Stimulated activated CD4-positive, alpha-beta T cell treated with anti-CD3 and anti-CD28 coated beads, TNF-alpha, amount 100 ng/mL, for 1 hour (primary cell): ENCODE measurements at places on chromosomes 12 and 14.

DNA sequence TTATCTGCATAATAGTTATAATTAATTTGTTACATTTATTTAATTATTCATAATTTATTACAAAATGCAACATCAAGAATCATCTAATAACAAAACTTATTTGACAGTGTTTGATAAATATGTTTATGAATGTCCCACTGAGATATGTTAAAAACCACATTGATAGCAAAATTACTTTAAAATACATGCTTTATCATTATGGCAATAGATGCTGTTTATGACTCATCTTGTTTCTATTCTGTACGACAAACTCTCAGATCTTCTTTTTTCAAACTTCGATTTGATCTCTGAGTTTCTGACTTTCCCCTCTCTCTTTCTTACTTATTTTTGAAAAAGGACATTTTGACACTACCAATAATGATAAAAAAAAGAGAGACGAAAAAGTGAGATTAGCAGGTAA lies 56.8 kb upstream of the LRRK2 start:
- no peak for DNase-seq

- DNase-seq: no peak
These were observed 140.1 kb upstream of the PARP11 start for GRCh38 chr12:4012977-4013968.

DNA sequence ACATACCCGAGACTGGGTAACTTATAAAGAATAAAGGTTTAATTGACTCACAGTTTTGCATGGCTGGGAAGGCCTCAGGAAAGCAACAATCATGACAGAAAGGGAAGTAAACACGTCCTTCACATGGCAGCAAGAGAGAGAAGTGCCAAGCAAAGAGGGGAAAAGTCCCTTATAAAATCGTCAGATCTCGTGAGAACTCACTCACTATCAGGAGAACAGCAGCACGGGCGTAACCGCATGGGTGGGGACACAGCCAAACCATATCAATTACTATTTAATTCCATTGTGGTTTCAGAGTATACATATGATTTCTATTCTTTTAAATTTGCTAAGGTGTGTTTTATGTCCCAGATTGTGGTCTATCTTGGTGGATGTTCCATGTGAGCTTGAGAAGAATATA lies 117.9 kb downstream of the SCAF11 start:
- DNase-seq: no peak

- no peak for DNase-seq
These were observed 193.9 kb downstream of the C12orf42 start for GRCh38 chr12:103301642-103302591.

DNA sequence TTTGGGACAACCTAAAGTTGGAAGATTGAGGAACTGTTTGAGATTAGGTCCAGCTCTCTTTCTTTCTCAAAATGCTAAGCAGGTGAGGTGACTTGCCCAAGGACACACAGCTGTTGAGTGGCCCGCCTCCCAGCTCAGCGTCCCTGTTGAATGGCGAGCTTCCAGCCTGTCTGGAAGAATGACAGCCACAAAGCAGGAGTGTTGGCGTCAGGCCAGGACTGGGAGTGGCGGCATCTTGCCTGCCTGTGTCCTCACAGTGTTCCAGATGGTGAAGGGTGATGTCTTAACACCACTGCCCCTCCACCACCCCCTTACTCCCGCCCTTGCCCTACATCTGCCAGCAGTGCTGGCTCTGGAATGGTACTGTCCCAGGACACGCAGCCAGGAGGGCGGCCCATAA lies 4.4 kb upstream of the CEBPE start:
- DNase-seq: no peak

DNA sequence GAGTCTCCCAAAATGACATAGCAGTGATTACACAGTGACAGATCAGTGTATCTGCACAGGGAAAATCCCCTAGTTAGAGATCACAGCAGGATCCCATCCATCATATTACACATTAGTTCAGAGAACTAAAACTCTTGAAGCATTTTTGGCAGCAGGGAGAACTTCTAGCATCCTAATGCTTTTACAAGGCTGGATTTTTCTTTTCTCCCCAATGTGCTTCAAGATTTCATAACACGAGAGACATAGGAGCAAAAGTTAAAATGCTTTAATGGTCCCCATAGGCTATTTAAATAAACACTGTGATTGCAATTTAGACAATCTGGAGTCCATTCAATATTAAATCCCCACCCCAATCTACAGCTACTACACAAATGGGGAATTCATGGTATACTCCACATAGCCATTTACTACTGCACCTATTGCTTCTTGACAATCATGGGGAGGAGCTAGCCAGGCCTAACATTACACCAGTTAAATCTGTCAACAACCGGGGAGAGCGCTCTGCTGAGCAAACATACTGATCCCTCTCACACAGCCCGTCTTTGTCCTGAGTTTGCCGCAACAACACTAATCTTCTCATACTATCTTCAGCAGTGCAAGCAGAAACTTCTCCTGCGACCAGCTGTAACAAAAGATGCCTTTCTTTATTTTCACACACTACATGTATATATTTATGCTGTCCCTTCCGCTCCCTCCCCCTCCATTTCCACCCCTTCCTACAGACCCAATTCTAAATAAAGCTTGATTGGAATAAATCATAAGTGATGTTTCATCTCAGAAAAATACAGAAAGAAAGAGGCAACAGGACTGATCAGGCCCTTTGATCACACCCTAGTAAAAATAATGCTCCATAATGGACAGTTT lies 120.3 kb upstream of the SOX5 start:
- no peak for DNase-seq

- no peak for DNase-seq
These were observed 6.4 kb downstream of the CINP start for GRCh38 chr14:102356280-102356679.

DNA sequence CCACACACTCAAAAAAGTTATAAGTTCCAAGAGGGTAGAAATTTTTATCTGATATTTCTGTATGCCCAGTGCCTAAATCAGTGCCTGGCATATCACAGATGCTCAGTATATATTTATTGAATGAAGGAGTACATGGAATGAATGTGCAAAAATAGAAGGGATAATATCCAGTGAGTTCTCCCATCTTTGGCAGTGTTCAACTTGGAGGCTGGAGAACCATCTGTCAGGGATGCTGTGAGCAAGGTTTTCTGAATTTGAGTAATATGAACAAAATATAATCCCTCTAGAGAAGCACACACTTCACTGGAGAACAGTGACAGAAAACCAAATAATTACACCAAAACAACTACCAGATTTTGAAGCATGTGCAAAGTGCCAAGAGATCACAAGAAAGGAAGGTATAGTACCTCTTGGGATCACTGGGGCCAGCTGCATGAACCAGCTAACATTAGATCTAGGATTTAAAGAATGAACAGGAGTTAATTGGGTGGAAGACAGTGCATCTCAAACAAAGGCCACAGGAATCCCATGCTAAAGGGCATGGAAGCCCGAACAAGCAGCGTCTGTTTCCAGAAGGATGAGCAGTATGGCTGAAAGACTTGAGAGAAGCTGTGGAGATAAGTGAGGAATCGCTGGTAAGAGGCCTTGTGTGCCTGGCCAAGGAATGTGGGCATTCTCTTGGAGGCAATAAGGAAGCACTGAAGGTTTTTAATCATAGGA lies 11.5 kb downstream of the SLC8A3 start:
- DNase-seq: no peak

DNA sequence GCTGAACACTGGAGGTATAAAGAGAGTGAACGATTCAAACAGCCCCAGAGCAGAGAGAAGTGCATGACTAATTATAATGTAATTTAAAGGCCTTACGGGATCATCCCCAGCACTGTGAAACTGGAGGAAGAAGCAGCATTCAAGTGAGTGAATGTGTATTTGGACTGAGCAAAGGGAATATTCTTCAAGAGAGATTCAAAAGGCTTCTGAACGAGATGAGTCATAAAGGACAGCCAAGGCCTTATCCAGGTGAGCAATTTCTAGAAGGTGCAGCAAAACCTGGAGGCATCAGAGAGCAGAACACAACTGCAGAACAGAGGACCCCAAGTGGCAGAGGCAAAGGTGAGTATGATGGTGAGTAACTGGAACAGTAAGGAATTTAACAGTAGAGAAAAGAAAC lies 127.2 kb downstream of the BCAT1 start:
- DNase-seq: no peak
